ENCODE measurements at places on chromosomes 13 and 19.

DNA sequence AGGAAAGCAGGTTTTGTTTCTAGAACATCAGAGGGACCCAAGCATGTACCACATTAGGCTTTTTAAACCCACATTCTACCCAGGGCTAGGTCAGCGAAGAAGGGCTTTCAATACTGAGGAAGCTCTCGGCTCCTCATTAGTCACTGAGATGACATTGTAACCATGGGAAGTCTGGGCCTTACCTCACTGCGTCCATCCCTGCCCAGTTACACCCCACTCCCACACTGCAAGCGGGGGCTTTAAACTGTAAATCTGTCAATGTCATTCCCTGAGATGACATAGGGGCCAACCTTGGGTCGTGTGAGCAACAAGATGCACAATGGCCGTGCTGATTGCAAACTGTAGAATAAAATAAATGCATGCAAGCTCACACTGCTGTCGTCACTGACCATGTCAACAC is 21.7 kb upstream of the TFDP1 start:
- no peak for DNase-seq

DNA sequence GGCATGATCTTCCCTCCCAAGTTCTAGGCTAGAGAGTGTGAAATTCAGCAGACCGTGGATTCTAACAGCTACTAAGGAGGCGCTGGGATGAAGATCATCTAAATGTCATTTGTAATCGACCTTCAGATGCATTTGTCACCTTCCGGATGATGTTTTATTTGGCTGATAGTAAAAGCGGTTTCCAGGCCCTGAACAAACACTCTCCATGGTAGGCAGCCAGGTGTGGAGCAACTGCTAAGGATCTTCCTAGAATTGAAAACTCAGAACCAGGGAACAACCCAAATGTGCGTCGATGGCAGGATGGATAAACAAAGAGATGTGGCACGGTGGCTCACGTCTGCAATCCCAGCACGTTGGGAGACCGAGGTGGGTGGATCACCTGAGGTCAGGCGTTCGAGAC is 107.2 kb upstream of the CACNA1A start:
- DNase-seq = no peak

DNA sequence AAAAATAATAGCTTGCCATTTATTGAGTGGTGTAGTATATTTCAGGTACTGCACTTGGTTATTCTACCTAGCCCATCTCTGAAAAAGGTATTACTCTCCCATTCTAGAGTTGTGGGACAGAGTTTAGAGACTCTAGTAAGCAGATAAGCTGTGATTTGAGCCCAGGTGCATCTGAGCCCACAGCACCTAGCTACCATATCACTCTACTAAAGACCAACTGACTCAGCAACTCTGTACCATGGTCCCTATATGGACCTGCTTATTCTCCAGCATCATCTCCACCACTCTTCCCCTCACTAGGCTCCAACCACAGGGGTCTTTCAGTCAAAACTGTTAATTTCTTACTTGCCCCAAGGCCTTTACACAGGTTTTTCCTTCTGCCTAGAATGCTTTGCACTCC is 64.4 kb downstream of the UBL3 start:
- no peak for DNase-seq

- DNase-seq = no peak
Observed at GRCh38 chr19:30492586-30493270, 120.5 kb downstream of the ZNF536 start.

DNA sequence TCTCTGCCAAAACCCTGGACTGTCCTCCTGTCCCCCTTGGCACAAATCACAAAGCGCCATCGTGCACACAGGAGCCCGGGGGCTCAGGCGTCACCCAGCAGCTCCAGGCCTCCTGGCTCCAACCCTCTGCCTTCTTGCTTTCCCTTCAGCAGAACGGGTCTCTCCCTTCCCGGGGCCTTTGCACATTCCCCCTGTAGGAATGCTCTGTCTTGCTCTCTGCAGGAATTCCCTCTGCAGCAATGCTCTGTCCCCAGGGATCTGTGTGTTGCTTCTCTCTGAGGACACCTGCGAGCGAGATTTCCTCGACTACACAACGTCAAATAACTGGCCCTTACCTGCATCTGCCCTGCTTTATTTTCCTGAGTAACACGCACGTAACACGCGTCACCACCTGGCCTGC is 13.3 kb upstream of the RASA3 start:
- DNase-seq = no peak

GRCh38 chr13:66427458-66427861 is 802.7 kb downstream of the PCDH9 start:
- no peak for DNase-seq

DNA sequence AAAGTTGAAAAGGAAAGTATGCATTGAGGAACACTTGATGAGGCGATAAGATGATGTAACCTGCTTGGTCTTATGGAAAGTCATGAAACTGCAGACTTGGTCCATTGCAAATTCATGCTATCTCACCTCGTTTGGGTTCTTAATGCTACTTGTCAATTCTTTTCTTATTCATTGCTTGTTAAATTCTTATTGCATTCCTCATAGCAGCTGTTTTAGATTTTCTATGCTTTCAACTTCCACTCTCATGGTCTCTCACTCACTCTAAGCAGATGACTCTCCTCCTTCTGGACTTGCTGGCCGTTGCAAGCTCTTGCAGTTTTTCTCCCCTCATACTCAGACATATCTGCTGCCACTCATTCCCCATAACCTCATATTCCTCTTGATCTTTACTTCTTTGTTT is 67.8 kb upstream of the CSNK1A1L start:
- DNase-seq = no peak

DNA sequence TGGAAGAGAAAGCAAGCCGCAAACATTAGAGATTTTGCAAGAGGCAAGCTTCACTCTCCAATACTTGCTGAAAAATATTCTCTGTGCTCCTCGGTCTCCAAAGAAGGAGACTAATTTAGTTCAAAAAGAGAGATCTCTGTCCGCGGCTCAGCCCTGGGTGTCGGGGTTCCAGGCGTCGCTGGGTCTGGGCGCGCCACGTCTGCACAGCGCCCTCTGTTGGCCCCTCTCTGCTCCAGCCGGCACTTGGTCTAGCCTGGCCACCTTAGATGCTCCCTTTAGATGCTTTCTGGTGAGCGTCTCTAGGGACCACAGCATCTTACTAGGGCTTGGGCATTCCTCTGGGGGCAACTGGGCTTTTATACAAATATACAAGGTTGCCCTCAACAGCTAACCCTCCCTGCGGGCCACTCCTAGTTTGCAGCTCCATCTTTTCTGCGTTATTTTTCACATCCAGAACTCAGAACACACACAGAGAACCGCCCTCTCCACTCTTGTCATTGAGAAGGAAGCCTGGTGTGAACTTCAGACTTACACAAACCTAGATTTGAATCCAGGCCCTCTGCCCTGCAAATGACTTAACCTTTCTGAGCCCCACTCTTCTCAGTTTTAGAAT is 78.3 kb downstream of the CYSLTR2 start:
- DNase-seq = no peak

- DNase-seq = no peak
Observed at GRCh38 chr13:37338726-37339385, 233.4 kb upstream of the CSNK1A1L start.

Data from frontal cortex (tissue), 4 donors.